NCI-H1092 (cell line): ENCODE measurements at places on chromosomes 12 and 14.

DNA sequence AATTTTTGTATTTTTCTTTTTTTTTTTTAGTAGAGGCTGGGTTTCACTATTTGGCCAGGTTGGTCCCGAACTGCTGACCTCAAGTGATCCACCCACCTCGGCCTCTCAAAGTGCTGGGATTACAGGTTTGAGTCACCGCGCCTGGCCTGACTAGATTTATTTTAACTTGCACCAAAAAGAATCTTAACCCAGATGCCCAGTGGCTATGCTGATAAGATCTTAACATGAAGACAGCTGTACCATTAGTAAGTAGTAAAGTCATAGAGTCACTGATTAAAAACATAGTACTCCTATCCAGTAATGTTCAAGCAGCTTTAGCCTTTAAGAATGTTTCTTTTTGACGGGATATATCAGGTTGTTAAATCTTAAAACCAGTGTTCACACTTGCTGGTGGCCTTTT is 1061.8 kb upstream of the FLRT2 start:
- DNase-seq = no peak

DNA sequence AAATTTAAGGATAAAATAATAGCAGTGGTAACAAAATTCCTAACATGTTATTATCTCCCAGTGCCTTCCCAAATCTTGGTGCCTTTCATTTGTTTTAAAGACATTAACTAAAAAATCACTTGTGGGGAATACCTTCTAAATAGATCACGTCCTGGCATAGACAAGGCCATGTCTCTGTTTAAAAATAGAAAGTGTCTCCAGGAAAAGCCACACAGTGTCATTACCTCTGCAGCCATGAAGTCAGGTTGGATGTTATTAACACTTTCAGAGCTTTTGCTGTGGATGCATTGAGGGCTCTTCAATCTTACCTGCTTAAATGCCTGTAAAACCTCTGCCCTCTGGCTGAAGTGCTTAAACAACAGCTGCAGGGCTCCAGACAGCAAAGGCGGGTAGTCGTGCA is 211.1 kb downstream of the ITPR2 start:
- no peak for DNase-seq

DNA sequence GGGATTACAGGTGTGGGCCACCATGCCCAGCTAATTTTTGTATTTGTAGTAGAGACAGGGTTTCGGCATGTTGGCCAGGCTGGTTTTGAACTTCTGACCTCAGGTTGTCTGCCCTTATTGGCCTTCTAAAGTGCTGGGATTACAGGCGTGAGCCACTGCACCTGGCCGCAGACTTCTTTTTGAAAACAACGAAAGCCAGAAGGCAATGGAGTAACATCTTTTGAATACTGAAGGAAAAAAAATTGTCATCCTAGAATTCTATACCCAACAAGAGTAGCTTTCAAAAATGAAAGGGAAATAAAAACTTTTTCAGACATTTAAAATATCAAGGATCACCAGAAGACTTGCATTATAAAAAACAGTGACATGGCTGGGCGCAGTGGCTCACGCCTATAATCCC is 38.7 kb upstream of the CTDSP2 start:
- DNase-seq = no peak

DNA sequence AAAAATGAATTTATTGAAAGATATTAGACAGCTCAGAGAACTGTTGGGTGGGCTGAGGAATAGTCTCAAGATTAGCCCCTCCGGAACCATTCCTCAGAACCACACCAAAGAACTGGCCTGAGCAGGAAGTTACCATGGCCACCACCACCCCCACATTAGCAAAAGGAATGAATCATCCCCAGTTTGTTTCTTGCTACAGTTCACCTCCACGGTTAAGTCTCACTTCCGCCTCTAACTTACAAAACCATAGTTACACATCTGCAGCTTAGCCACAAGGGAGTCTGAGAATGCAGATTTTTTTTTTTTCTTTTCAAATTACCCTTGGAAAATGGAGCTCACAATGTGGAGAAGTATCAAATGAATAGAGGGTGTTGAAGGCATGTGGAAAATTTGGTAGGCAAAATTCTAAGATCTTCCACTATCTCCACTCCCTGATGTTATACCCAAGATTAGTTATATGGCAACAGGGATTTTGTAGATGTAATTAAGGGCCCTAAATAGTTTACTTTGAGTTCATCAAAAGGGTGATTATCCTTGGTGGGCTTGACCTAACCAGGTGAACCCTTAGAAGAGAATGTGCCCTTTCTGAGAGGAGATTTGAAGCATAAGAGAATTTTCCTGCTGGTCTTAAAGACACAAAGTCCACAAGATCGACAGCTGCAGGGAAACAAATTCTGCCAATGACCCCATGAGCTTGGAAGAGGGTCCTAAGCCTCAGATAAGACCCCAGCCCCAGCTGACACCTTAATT is 129.8 kb upstream of the KRR1 start:
- no peak for DNase-seq

GRCh38 chr12:92485351-92486348 is 217.1 kb upstream of the PLEKHG7 start:
- DNase-seq = no peak

DNA sequence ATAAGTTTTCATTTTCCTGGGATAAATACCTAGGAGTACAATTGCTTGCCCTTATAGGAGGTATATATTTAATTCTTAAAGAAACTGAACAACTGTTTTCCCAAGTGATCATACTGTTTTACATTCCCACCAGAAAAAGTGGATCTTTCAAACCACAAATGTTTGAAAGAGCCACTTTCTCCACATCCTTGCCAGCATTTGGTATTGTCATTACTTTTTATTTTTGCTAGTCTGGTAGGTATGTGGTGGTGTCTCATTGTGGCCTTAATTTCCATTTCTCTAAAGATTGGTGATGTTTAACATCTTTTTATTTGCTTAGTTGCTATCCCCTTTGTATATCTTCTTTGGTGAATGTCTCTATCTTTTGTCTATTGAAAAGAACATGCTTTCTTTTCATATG is 50.6 kb downstream of the CCDC91 start:
- DNase-seq = no peak

DNA sequence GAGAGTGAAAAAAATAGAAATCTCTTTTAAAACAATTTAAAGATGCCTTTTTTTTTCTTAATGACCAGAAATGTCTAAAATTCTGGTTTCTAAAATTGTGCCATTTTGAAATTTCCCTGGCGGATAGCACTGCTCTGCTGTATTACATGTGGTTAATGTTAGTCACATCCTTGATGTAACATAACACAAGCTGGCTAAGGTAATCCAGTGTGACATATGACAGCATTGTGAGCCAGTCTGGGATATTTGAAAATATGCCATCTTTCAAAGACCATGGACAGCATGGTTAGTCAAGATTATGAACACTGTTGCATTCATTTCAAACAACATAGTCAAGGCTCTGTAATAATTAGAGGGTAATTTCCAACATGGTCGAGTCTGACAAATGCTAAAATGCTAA is 133.2 kb downstream of the ALX1 start:
- no peak for DNase-seq

GRCh38 chr14:63951429-63951828 is 98.6 kb downstream of the SYNE2 start:
- no peak for DNase-seq

DNA sequence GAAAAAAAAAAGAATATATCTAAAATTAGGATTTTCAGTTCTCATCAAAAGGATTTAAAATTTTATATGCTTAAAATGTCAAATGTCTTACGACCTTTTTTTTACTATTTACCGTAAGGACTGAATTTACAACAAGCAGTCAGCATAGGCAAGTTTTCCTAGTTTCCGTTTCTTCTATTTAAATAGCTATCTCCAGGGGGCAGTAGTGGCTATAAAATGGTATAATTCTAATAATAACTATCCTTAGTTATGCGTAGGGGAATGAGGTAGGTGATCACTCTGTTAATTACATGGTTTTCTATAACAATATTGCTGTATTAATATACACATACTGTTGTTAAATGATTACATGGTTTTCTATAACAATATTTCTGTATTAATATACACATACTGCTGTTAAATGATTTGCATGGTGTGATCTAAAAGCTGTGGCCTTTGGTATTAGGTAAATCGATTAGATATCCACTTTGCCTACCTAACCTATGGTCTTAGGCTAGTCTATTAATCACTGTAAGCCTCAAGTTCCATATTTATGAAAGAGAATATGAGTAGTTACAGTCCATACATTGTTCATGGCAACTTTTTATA is 217.7 kb upstream of the PDZRN4 start:
- no peak for DNase-seq

GRCh38 chr14:56027421-56027820 is 90.8 kb upstream of the PELI2 start:
- no peak for DNase-seq

GRCh38 chr12:131600160-131600532 is 110.7 kb upstream of the SFSWAP start:
- no peak for DNase-seq

- DNase-seq = no peak
Measured at GRCh38 chr12:76226956-76227355, 121.3 kb downstream of the BBS10 start.

DNA sequence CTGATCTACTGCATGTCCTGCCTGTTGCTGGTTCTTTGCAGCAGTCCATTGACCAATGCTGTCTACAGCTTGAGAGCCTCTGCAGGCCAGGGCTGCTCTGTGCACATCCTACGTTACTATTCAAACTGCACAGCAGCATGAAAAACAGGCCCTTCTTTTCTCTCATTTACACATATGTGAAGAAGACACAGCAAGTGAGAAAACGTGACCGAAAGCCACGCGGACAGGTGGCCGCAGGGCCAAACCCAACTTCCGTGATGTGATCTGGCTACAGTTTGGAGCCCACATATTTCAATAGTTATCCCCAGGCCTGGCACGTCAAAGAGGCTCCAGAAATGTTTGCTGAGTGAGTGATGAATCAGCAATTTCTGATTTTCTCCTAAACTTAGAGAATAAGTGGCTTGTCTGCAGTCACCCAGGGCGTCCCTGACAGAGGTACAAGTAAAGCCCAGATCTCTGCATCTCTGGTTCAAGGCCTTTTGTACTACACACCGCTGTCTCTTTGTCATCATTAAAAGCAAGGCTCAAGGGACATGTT is 17.9 kb upstream of the TCL1B start:
- DNase-seq = no peak

- peak; percentile 37 for DNase-seq
Measured at GRCh38 chr14:58501214-58501816, 73.8 kb downstream of the KIAA0586 start.

DNA sequence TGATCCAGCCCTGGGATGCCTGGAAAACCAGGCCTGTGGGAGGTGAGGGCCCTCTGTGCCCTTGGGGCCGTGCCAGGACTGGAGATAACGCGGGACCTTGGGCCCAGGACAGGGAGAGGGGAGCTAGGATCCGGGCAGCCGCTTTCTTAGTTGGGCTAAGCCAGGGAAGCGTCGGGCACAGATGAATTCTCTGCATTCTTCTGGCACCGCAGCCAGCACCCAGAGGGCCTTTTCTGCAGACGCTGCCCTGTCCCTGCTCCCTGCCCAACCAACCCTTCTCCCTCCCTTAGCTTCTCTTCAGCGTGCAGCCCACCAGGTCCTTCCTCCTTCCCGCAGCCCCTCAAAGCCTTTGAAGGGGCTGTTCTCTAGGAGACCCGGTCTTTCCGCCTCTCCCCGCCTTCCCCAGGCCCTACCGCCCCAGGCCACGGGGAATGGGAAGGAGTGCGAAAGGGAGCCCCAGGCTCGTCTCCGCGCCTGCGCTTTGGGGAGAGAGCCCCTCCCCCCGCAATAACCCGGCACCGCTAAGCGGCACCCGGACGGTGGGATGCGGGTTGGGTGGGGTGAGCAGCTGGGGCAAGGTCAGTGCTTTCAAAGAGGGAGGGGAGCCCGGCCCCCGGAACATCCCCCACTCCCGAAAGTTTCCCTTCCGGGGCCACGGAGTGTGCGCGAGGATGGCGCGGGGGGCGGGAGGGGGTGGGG is 663 bp downstream of the NCKAP5L start:
- DNase-seq = peak; percentile 12

- DNase-seq = no peak
Measured at GRCh38 chr12:42236017-42236416, 2.0 kb downstream of the YAF2 start.

DNA sequence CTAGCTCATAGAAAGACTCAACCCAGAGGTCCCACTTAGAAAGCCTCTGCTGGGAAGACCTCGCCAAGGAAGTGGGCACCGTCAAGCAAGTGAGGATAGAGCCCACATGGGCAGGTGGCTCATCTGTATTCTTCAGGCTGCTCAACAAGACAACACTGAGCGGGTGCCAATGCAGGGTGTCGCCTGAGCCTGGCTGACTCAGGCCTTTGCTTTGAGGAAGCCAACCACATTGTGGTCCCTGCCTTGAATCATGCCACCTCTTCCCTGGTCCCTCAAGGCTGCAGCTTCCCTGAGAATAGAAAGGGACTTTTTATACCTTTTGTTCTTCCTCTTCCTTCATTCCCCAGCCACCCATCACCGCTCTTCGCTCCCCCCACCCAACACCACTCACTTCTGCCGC is 2.1 kb upstream of the RNASE13 start:
- DNase-seq = no peak

DNA sequence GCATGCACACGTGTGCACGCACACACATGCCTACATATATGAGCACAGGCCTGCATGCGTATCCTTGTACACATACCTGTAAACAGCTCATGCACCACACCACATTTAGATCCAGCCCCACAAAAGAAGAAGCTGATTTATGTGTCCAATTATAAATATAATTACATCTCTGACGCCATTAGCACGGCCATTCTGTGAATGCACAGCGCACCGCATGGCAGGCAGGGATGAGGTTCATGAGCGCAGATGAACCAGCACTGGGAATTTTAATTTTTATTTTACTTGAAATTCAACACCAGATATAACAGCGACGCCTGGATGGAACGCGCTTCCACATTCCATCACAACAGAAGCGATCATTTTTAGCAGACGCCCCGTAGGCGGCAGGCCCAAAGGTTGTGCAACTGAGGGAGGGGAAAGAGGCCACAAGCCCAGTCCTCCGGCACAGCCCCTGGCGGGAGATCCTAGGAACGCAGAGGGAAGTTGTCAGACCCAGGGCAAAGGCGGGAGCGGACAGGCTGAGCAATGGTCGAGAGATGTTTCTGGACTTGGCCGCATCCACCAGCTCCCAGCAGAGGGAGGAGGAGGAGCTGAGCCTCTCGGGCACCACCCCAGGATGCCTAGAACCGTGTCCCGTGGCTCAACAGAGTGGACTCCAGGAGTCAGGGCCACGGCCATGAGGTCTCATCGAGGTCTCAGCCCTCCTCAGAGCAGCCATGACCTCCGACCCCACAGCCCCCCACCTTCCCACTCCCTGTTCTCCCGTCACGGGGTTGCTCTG is 37.9 kb upstream of the GALNT9 start:
- no peak for DNase-seq

DNA sequence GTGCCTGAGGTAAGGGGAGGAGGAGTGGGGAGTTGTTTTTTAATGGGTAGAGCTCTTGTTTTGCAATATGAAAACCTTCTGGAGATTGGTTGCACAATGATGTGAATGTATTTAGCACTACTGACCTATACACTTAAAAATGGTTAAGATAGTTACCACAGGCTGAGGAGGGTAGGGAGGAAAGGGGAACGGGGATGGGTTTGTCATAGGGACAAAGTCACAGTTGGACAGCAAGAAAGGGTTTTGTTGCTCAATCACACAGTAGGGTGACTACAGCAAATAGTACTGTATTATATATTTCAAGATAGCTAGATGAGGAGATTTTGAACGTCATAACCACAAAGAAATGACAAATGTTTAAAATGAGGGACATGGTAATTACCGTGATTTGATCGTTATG is 1562.4 kb downstream of the AACS start:
- DNase-seq = no peak
